T-helper 1 cell (primary cell): ENCODE measurements at places on chromosomes 7 and 10.

GRCh38 chr7:149664176-149664575 lies 109.2 kb downstream of the ZNF467 start:
- DNase-seq, result no peak

GRCh38 chr10:110013630-110014293 lies 6.0 kb downstream of the ADD3 start:
- DNase-seq, result no peak

- DNase-seq, result no peak
Observed at GRCh38 chr10:58385784-58386112, 538 bp downstream of the TFAM start.

DNA sequence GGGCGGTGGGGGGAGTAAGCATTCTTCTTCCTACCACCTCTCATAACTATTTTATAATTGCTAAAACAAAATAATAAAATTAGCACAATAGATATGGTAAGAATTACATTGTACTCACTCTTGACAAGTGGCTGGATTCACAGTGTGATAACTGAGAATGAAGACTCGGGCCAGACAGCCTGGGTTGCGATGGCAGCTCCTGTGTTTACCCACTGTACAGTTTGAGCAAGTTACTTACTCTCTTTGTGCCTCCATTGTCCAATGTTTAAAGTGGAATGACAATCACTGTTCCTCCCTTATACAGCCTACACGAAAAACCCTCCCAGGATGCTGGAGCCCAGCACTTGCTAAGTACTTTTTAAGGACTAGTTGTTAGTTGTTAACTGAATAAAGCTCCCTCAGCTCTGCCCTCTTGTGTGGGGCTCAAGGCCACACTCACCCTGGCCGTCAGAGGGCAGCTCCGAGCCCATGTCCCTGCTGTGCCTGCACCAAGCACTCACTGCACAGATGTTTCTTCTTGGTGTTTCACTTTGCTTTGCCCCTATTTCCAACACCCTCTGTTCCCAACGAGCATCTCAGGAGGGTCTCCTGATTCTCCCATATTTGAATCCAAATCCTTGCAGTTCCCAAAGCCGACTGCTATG lies 56.4 kb upstream of the NPS start:
- DNase-seq, result no peak

- DNase-seq, result no peak
Observed at GRCh38 chr7:39295796-39296195, 270.4 kb upstream of the YAE1 start.
